Muscle of back (tissue), 13 donors: ENCODE measurements at places on chromosomes 2 and 18.

DNA sequence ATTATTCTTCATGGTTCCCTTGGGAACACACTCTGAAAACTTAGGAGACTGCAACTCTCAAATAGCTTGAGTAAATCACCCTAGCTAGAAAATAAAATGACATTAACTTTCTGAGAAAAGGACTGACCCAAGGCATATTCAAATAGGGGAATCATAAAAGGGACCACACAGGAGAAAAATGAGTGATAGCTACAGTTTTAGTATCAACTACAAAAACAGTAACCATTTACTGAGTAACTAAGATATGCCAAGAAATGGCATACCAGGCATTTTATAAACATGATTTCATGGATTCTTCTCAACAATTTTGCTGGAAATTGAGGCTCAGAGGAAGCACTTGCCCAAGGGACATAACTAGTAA is 84.5 kb downstream of the AFF3 start:
- DNase-seq: no peak

DNA sequence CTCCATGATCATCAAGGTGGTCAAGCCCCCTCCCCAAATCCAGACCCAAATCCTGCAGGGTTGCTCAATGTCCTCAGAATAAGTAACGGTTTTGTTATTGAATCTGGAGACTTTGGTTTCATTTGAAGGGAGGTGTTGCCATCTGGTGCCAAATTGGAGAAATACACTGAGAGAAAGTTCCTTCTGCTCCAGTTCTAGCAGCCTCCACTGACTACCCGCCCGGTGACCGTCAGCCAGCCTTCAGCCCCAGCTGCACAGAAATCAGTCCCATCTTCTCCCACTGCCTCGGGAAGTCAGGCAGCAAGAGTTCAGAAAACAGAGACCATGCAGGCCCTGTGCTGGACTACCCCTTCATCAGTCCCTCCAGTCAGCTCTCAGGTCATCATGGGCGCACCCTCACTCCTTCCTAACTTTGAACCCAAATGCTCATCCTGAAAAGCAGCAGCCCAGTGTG is 38.7 kb downstream of the PKDCC start:
- peak; percentile 86 for DNase-seq

- peak; percentile 39 for DNase-seq
Measured at GRCh38 chr2:21939967-21940366, 816.2 kb downstream of the TDRD15 start.

DNA sequence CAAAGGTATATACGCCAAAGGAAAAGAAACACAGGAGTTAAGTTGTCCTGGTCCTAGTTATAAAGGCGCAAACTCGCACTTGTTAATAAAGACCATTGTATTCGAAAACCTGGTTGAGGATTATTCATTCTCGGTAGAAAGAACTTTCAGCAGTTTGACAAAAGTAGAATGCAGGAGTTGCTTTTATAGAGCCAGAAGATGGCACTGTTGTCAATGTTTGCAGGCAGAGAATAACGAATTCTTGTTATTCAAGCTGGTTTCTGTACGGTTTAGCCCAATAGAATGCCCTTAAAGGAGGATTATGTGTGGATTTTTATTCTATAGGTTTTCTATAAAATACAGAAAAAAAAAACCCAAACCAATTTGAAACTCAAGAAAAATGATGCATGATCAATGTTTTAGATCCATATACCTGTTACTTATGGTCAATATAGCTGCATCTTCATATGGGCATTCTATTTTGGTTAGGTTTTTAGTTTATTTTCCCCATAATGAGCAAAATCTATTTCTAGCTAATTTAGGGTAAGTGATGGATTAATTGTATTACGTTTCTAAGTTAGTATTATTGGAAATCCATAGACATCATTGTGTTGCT is 510.3 kb downstream of the PLCL1 start:
- peak; percentile 71 for DNase-seq

DNA sequence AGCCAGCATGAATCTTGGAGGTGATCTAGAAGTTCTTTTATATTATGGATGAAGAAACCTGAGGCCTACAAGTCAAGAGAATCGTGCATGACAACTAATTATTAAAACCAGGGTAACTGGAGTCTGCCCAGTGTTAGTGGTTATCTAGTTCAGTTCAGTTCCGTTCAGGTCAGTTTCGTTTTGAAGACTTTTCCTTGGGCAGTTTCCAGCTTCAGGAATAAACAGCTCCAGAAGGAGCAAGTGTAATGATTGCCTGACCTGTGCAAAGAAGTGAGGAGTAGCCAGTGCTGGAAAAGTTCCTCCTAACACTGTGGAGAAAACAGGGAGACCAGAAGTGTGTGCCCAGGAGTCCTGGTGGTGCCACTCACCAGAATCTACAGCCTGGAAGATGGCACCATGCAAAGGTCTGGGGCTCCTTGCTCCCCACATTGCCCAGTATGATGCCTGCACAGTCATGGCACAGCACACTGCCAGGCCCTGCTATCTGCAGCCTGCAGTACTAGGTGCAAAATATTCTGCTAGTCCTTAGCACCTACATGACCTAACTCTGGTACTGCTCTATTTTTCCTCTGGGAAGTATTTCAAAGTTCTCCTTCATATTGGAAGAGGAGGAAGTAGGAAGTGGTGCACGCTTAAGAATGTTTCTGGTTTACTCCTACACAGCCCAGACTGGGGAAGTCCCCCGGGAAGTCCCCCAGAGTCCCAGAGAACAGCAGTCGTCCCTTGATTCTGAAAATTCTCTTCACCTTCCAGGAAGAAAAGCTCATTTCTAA is 65.8 kb downstream of the SUMO1 start:
- DNase-seq: no peak

DNA sequence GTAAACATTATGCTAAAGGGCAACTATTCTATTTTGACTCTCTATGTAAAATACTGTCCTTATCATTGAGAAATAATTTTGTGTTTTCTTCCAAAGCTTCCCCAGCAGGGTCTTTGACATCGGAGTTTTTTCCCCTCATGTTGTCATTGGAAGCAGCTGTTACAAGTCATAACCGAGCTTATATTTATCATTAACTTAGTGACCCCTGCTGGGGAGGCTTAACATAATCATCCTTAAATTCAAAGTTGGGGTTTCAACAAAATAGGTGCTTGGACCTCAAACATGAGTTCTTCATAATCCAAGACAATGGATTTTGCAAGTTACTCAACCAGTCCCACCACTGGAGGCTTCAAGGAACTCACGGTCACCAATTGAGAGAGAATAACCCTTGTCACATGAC is 330.9 kb downstream of the DCC start:
- no peak for DNase-seq

GRCh38 chr2:208139447-208139846 is 6.5 kb downstream of the CRYGB start:
- no peak for DNase-seq

GRCh38 chr2:167380094-167380493 is 491.8 kb downstream of the XIRP2 start:
- DNase-seq: no peak

DNA sequence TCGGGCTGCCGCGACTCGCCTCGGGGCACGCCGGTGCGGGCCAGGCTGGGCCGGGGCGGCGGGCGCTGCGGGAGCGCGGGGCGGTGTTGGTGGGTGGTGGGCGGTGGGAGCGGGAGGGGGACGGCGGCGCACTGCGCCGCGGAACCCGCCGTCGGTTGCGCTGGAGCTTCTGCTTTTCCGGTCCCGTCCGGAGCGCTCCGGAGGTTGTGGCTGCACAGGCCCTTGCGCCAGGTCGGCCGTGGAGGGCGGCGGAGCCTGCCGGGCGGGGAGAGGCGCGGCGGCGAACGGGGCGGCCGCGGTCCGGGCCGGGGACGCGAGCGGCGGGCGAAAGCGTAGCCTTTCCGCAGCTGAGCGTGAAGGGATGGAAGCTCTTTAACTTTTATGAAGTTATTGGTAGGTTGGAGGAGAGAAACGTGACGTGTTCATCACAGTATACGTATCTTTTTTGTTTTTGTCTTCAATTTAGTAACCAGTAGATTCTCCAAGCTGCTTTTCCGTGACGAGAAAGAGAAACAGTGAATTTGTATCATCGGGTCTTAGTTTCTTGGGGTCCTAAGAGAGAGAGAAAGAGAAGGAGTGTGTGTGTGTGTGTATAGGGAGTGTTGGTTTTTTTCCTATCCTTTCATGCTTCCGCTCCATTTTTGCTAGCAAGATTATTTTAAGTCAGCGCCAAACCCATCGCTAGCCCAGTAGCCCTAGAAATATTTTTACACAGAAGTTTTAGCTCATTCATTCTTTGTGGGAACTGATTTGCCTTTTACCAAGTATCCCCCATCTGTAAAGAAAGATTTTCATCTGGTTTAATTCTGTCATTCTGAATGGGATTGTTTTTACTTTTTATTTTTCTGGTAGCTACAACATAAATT is 535 bp downstream of the ATG4B start:
- DNase-seq: no peak

- peak; percentile 79 for DNase-seq
Measured at GRCh38 chr18:44536046-44536445, 144.6 kb upstream of the SETBP1 start.

DNA sequence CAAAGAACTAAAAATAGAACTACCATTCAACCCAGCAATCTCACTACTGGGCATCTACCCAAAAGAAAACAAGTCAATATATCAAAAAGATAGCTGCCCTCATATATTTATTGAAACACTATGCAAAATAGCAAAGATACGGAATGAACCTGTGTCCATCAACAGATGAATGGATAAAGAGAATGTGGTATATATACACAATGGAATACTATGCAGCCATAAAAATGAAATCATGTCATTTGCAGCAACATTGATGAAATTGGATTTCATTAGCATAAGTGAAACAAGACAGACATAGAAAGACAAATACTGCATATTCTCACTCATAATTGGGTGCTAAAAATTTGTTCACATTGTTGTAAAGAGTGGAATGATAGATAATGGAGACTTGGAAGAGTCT is 16.2 kb upstream of the LDAH start:
- no peak for DNase-seq

GRCh38 chr18:23584019-23584983 is 2.0 kb downstream of the NPC1 start:
- DNase-seq: no peak

- DNase-seq: peak; percentile 92
Measured at GRCh38 chr2:95207111-95207961, at the start of gene ZNF892. TSS of gene ZNF892 (plus strand) at chr2:95207521. CDS start at chr2:95207816, 295 bp downstream.

DNA sequence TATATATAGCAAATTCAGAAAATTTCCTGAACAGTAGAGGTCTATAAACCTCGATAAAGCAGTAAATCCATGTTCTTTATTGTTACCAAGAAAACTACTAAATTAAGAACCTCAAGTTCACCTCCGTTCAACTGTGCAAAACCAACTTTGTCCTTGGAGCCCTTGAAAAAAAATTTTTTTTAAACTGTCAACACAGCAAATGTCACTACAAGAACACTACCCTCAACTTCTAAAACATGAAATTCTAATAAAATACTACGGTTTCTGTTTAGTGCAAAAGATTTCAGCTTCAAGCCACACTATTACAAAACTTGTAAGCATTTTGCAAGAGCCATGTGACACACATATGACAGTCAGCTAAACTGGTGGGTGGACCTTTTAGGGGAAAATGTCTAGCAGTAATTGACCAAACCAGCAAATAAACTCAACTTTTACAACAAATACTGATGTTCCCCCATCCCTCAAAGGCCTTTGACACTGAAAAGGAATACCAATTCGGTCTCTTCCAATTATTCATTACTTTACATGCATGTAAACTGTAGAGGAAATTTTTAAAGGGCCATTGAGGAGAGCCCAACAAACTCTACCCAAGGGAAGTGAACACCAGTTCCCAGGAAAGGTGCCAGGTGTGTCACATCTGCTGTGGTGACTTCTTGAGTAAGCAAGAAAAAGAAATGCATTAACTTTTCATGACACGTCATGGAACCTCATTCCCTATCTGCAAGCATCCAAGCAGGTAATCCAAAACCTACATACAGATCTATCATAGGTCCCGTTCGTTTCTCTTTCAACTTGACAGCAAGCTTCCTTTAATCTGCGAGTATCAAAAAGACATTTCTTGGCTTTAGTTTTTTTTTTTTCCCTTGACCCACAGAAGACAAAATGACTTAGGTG is 1.4 kb downstream of the RAB1A start:
- peak; percentile 51 for DNase-seq

DNA sequence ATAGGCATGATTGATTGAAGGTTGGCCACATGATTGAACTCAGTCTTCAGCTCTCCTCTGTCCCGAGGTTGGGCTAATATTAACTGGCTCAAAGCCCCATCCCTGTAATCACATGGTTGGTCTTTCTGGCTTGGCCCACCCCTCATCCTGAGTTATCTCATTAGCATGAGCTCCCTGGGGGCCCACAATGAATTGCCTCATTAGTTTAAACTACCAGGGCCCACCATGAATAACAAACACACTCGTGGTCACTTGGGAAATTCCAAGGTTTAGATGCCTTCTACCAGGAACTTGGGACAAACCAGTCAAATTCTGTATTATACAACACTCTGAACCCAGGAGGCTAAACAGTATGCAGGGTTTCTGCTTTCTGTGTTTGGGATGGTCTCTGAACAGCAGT is 121.7 kb upstream of the B3GNT2 start:
- no peak for DNase-seq

- DNase-seq: no peak
Measured at GRCh38 chr2:20589975-20590703, 60.8 kb downstream of the HS1BP3 start.

- no peak for DNase-seq
Measured at GRCh38 chr2:45273412-45274249, 264.4 kb upstream of the SIX2 start.

DNA sequence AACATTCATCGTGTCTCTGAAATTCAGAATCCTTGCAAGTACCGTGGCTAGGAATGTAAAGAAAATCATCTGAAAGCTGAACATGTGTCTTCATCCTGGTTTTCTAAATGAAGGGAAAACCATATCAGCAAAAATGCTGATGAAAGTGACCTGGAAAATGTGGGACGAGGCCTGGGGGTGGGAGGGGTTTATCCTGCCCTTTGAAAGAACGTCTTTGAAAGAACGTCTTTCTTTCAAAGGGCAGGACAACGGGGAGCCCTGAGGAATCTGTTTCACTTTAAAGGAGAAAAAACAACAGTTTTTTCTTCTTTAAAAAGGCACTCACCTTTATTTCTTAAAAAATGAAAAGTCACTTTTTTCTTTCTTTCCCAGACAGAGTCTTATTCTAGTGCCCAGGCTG is 185.2 kb downstream of the ALPK2 start:
- DNase-seq: no peak

DNA sequence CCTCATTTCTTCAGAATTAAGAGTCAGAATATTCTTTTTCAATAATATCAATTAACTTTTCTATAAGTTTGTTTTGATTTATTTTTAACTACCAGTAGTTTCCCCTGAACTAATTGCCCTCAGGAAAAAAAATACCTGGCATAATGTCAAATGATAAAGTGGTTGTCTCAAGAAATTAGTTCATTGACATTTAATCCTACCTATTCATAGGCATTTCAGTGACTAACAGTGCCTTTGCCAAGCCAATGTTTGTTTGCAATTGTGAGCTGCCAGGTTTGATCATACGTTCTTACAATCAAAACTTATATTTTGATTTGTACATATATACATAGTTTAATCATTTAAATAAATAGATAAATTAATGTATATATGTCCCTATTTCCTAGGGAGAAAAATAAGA is 267.3 kb upstream of the MC4R start:
- DNase-seq: no peak

- DNase-seq: no peak
Measured at GRCh38 chr2:71451705-71452104, 1.7 kb upstream of the DYSF start.

DNA sequence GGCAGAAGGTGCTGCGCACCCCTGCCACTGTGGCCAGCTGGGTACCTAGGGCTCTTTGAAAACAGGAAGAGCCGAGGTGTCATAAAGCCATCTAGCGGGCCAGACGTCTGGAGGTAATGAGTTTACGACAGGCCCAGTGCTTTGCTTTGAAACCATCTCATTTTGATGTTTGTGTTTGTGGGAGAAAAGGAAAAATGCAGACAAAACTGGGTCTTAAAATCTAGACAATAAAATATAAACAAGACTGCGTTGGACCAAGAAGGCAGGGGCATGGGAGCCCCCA is 3.2 kb downstream of the HOXD9 start:
- no peak for DNase-seq
